ENCODE measurements at places on chromosomes 6 and 20.

DNA sequence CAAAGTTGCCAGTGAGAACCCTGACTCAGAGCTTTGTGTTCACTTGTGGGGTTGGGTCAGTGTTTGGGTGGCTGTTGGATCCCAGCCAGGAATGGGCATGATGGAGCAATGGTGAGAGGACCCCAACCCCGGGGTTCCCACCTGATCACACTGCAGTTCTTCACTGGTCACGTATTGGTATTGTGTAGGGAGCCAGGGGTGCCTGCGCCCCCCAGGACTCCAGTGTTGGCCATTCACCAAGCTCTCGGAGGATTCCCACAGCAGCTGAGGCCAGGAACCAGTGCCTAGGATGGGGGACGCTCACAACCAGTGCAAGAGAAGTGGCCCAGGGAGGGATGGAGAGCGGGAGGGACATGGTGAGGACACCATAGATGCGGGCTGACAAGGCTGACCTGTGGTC lies 207.2 kb downstream of the CDH4 start:
- no peak for DNase-seq

DNA sequence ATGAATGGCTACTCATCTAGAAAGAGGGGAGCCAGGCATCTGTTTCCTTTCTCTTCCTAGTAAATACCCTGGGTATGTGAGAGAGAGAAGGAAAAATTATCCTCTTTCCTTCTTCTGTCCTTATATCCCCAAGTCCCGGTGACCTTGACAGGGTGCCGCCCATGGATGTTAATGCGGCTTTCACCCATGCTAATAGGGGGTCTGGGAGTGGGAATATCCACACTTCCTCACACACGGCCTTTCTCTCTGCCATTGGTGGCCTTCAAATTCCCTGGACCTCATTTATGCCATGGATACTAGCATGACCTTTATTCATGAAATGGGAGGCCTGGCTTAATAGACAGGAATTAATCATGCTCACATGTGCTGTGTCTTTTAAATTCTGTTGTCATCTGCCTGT lies 159.0 kb upstream of the NOX3 start:
- DNase-seq = no peak

GRCh38 chr20:53004267-53004813 lies 32.2 kb downstream of the TSHZ2 start:
- no peak for DNase-seq

GRCh38 chr6:34062815-34063214 lies 83.1 kb downstream of the GRM4 start:
- no peak for DNase-seq

GRCh38 chr20:41030531-41031242 lies 2.1 kb downstream of the TOP1 start:
- no peak for DNase-seq

- no peak for DNase-seq
Observed at GRCh38 chr6:62640749-62641148, 354.7 kb upstream of the KHDRBS2 start.

DNA sequence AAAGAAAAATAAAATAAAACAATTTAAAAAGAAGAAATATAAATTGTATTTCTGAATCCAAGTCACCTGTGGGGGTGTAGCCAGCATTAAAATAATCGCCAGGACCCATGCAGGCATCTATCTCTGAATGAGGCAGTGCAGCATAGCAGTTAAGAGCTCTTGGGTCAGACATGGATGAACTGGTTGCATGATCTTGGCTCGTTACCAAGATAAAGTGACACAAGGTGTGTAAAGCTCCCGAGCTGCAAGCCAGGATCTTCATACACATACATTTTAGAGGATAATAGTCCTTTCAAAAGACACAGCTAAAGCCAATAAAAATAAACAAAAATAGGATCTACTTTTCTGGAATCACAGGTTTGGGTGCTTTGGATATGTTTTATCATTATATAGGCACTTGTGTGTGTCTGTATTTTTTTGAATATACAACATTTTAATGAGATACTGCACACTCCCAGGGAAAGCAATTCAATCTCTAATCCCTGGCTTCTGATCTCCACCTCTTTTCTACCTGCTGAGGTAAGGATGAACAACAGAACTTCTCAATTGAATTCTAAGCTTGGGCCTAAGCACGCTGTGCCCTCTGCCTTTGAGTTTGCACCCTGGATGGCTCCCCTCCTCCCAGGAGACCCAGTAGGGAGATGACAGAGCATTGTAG lies 8.9 kb downstream of the TRIM10 start:
- DNase-seq = no peak

Measured in fibroblast of skin of back (primary cell).